Dermis blood vessel endothelial cell (primary cell): ENCODE measurements at places on chromosomes 2 and 18.

DNA sequence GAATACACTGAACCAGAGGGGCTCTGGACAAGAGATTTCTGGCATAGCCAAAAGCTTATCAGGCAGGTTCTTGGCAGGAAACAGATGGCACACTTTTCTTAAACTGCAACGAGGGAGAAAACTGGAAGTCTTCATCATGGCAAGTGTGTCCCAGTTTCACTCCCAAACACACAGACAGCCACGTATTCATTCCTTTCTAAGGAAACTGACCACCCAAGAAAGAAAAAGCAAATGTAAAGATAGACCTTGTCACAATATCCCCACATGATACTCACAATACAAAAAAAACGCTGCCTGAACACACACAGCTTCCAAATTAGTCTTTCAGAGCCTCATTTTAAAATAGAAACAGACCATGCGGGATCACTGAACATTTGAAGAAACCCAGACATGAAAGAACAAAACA, 40.6 kb upstream of the RTTN start:
- DNase-seq = peak; percentile 26

GRCh38 chr2:126665483-126665882, 9.5 kb downstream of the GYPC start:
- DNase-seq = no peak

GRCh38 chr2:70793450-70793849, 3.0 kb upstream of the FIGLA start:
- no peak for DNase-seq

- no peak for DNase-seq
Measured at GRCh38 chr2:129929321-129930290, 49.9 kb upstream of the RAB6C start.

- DNase-seq = peak; percentile 13
Measured at GRCh38 chr18:50644807-50645206, 84.9 kb downstream of the MAPK4 start.

- no peak for DNase-seq
Measured at GRCh38 chr2:15728245-15728938, 136.7 kb downstream of the DDX1 start.

DNA sequence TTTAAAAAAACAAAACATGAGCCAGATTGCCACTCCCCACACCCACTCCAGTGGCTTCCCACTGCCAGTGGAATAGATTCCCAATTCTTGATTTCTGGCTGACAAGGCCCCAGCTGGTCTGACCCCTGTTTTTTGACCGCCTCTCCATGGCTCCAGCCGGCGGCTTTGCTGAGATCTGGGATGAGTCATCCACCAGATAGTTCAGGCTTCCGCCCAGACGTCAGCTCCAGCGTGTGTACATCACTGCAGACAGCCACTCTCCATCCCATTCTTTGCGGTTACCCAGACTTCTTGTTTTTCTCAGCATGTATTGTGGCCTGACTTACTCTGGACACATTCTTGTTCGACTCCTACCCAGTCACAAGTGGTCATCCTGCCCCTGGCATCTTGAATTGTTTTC, 227.9 kb downstream of the GBX2 start:
- peak; percentile 78 for DNase-seq

DNA sequence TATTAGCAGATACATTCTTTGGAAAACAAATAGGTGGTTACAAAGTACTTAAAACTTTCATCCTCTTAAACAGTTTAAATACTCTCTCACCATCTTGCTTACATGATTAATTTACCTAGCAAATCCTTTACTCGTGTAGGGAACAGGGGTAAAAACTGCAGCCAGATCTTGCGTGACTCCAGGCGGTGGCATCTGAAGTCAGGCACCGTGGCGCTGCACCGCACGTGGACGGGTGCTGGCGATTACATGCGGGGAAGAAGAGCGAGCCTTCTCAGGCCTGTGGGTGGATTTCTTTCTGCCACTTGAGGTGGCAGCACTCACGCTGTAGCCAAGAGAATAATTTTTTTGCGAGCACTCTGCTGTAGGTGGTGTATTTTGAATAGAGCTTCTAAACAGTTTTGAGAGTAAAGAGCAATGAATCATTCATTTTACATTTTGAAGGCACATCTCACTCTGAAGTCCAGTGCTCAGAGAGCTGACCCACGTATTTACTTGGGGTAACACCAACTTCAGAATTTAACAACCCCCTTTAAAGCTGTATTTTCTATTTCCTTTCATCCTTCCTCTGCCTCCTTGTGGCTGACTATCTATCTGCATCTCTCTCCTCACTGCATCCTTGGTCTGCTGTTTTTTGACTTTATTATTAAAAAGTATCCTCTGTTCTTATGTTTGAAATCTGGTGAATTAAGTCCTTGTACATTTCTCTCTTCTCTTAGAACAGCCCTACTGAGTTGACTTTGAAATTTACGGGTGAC, 68.9 kb downstream of the EPAS1 start:
- DNase-seq = peak; percentile 23

DNA sequence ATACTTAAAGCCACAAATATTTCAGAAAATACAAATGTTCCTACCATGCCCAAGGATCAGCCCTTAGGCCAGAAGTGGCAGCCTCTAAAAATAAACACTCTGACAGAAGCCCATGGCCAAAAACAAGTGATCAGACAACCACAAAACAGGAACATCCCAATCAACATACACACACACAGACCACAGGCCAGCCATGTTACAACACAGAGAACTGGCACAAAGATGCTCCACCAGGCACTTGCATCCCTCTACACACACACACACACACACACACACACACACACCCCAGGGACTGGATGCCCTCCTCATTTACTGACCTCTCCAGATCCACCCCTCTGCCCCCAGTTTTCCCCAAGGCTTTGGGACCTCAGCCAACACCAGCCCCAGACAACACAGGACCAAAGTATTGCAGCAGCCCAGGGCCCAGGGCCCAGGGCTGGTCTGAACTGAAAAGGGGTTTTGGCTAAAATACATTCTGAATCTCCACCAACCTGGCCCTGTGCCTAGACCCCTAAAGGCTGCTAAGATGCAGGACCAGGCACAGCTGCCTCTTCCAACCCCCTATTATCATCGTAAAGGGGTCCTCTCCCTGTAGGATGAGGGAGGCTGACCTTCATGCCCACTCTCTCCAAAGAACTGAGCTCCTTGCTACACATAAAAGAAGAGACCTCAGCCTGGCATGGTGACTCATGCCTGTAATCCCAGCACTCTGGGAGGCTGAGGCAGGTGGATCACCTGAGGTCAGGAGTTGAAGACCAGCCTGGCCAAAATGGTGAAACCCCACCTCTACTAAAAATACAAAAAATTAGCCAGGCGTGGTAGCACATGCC, 151.4 kb downstream of the TNS1 start:
- DNase-seq = no peak

- DNase-seq = peak; percentile 5
Measured at GRCh38 chr2:170005702-170006101, 172.2 kb upstream of the MYO3B start.

- DNase-seq = no peak
Measured at GRCh38 chr2:98486374-98486981, 41.8 kb downstream of the INPP4A start.

DNA sequence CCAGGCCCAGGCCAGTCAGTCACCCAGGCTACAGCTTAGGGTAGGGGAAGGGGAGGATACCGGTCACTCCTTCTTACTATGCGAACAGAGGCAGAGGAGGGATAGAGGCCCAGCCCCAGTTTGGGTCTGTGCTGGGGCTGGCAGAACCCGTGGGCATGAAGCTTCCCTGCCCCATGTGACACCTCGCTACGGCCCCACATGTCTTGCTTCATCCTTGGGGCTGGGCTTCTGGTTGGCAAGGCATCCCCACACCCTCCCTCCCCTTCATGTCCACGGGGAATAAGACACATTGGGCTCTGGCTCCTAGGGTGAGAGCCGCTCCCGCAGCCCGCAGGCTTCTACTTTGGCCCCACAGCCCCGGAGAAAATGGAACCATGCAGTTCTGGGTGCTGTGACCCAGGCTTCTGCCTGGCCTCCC, 32.4 kb downstream of the HS1BP3 start:
- DNase-seq = no peak

DNA sequence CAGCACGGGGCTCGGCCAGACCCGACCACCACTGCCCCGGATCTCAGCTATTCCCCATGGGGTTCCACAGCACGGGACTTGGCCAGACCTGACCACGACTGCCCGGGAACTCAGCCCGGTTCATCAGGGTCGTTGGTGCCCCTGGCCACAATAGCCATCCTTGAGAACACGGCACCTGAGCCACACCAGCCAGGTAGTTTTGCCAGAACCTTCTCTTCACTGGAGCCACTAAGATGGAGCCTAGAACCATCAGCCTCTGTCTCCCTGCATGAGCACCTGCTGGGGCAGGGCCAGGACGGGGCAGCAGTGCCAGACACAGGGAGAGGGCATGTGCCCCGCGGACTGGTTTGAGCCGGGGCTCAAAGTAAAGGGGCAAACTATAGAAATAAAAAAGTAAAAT, 11.4 kb upstream of the KCNG2 start:
- no peak for DNase-seq

DNA sequence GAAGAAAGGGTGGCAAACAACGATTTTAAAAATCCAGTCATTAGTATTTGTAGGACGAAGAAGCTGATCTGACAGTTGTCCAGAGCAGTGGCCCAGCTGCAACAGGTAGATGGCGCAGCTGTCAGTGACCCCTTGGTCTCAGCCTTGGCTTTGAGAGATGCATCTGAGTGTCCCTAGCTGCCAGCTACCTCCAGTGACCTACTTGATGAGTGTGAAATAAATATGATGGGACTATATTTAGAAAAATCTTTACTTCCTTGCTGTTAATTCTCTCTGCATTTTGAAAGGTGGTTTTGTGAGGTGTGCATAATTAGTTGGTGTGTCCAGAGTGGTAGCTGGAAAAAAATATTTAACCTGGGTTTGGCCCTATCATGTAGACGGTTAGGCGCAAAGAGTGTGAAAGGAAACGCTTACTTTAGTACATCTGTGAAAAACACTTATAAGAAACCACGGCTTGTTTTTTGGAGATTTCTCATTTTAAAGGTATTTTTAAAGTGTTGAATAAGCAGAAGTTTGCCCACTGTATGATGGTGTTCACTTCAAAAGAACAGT, 963 bp downstream of the INPP1 start:
- DNase-seq = peak; percentile 60

DNA sequence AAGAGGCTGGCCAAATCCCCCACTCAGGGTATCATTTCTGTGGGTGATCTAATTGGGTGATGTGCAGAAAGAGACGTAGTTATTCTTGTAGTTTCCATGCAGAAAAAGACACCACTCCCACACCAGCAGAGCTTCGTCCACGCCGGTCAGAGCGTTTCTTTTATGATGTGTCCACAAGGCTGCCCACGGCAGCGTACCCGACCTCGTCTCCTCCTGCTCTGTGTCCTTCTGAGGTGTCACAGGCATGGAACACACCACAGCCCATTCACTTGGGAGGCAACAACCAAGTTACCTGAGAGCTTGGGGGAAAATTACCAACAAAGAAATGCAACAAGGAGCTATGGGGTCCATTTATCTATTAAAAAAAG, 131.3 kb downstream of the PXDN start:
- DNase-seq = no peak

DNA sequence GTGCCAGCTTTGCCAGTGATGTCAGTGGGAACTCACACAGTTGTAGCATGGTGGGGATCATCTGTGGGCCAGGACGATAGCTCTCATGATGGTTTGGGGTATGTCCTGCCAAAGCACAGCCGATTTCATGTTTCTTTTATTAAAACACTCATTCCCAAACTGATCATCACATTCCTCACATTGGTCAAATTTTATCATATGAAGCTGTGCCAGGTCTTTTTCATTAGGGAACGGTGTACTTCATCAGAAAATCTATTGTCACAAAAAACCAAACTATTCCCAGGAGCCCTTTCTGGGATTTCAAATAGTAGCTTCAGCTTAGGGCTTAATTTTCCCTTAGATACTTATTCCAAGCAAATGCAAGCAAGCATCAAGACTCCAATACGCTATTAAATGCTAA, 42.0 kb downstream of the ITGA4 start:
- DNase-seq = no peak

- DNase-seq = no peak
Measured at GRCh38 chr2:226970362-226970761, 134.5 kb downstream of the RHBDD1 start.

DNA sequence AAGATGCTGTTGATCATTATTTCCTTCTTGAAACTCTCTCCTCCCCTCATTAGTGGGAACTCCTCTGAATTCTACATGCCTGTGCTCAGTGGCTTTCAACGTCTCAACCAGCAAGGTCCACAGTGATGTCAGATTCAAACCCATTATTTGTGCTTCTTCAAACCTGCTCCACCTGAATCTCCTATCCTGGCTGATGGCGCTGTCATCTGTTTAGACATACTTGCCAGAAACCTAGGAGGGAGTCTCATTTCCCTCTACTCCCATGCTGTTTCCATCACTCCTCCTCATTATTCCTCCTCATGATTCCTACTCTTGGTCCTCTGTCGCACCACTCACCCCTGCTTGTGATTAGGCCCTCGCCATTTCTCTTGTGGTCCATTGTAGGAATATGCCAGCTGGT, 2.9 kb upstream of the LPIN2 start:
- DNase-seq = peak; percentile 8

- DNase-seq = no peak
Measured at GRCh38 chr2:208643145-208643544, 236.6 kb downstream of the PTH2R start.

- no peak for DNase-seq
Measured at GRCh38 chr2:233553366-233553765, 13.2 kb downstream of the USP40 start.

- no peak for DNase-seq
Measured at GRCh38 chr18:9982711-9983110, 68.9 kb downstream of the VAPA start.

DNA sequence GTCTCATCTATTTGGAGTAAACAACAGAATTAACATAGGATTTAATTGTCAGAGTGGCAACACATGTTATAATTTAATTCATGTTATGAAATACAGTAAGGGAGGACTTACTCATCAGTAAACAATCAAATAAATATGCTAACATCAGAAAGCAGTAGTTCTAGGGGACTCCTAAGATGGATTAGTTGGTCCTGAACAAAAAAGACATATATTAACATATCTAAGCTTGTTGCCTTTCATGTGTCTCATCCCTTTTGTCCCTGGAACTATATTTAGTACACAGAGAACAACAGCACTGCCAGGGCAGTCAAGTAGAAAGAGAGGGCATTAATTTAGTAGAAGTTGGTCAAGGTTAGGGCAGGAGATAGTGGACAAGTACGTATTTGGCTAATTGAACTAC, 117.8 kb upstream of the FZD5 start:
- DNase-seq = no peak

DNA sequence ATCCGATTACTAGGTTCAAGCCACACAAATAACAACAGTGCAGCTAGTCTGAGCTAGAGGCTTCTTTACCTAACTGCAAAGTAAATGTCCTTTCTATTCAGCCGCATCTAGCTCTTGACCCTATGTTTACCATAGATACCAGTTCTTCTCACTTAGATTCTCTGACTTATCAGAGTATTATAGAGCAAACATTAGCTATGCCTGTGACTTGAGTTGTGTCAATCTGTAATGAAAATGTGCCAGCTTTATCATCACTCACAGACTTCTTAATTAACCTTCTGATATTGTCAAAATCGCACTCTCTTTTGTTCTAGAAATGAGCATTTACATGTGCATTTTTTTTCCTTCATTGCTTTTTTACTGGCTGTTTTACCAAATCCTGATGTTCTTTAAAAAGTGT, 79.9 kb downstream of the BCL11A start:
- DNase-seq = no peak

GRCh38 chr18:79275992-79276391, 119.7 kb upstream of the NFATC1 start:
- DNase-seq = no peak

- DNase-seq = no peak
Measured at GRCh38 chr2:77008853-77009252, 513.3 kb downstream of the LRRTM4 start.
